ENCODE measurements at places on chromosomes 1 and 21.

- no peak for DNase-seq
Measured at GRCh38 chr1:153058826-153059784, 1.8 kb upstream of the SPRR2A start.

- no peak for DNase-seq
Measured at GRCh38 chr1:39322431-39322830, 117.9 kb downstream of the MACF1 start.

GRCh38 chr1:58773406-58773840 lies 10.4 kb downstream of the JUN start:
- no peak for DNase-seq

DNA sequence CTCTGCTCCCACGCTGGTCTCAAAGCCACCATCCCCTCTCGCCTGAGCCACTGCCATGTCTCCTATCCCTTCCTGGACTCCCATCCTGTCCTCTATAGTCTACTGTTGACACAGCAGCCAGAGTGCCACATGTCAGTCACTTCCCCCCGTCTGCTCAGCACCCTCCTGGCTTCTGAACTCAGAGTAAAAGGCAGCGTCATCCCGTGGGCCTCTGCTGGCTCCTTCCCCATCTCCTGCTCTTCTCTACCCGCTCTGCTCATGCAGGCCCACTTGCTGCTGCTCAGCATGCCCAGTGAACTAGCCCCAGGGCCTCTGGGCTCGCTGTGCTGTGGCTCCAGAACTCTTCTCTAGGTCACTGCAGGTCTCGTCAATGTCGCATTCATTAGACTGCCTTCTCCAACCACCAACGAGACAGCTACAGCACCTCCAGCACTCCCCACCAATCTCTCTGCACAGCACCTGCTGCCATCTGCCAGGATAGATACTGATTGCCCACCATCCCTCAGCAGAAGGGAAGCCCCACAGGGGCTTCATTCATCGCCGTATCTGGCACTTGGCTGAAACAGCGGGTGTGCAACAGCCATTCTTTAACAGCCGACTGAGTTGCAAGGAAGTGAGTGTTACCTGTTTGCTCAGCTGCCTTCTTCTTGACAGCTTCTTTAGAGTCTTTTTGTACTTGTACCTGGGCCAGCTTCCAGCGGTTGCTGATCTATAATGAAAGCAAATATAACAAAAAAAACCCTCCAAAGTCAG lies 11.8 kb upstream of the SRM start:
- no peak for DNase-seq

GRCh38 chr1:18809953-18810899 lies 49.2 kb downstream of the TAS1R2 start:
- DNase-seq, result no peak

GRCh38 chr1:246506367-246506673 lies 759 bp downstream of the SMYD3 start:
- no peak for DNase-seq

- no peak for DNase-seq
Measured at GRCh38 chr1:246779561-246780175, 55.5 kb downstream of the SCCPDH start.

GRCh38 chr1:39608921-39609320 lies 30.5 kb downstream of the HEYL start:
- DNase-seq, result no peak

DNA sequence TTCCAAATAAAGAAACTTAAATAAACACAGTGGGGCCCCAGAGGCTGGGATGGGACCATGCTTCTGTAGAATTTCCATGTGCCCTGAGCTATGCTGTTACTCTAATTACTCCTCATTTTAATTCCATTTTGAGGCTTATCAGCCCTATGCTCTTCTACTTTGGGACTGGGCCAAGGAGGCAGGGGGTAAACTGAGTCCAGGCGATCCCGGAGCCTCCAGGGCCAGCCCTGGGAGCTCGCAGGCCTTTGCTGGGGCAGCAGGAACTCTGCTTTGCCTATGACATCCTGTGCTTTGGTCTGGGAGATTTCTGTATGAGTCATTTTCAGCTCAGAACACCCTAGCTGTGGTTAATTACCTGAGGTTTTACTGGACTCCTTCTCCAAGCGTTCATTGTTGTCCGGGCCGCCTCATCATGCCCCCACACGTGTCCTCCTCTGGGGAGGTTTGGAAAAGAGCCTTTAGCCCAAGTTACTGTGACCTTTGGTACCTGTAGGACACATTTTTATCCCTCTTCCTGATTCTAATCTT lies 95.7 kb downstream of the RHOU start:
- no peak for DNase-seq

GRCh38 chr1:246508897-246509688 lies 2.0 kb upstream of the SMYD3 start:
- no peak for DNase-seq

DNA sequence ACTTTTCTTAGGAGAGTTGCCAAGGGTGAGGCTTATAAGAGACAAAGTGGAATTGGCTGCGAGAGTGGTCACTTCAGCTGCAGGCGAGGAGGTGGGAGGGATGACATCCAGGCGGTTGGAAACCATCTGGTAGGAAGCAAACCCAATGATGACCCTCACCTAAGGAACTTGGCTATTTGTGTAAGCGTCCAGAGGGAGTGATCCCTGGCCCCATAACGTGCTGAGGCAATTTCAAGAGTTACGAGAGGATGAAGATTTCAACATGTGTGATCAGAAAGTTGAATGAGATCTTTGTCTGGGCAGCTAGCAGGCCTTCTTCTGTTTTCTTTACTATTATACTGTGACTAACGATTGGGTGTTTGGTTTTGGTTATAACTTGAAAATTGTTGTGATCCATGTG lies 102.7 kb upstream of the VANGL1 start:
- no peak for DNase-seq

DNA sequence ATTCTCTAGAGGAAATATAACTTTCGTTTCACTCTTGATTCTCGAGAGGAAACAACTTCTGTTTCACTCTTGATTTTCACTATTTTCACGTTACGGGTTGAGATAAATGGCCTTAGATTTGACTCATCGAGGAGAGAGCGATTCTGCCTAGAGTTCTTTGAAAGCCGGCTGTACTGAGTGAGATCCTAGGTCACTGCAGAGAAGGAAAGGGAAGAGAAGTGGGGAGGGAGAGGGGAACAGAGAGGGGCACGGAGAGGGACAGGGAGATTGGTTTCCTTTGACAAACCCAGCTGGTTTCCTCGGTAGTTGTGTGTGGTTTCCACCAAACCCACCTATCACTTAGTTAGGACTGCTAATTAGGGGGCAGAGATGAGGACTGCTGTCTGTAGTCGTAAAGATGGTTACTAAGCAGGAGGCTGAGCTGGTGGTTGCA lies 21.6 kb upstream of the GPR137B start:
- DNase-seq, result no peak

DNA sequence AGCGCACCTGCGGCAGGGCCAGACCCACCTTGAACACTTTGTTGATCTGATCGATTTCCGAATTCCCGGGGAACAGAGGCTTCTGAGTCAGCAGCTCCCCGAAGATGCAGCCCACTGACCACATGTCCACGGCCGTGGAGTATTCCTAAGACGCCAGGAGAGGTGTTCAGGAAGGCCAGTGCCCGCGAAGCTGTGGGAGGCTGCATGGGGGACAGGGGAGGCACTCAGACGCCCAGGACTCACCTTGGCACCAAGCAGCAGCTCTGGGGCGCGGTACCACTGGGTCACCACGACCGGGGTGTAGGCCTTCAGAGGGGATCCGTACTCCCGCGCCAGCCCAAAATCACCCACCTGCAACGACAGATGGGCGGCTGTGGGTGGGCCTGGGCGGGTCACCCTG lies 11.2 kb upstream of the SLC35E2B start:
- no peak for DNase-seq

DNA sequence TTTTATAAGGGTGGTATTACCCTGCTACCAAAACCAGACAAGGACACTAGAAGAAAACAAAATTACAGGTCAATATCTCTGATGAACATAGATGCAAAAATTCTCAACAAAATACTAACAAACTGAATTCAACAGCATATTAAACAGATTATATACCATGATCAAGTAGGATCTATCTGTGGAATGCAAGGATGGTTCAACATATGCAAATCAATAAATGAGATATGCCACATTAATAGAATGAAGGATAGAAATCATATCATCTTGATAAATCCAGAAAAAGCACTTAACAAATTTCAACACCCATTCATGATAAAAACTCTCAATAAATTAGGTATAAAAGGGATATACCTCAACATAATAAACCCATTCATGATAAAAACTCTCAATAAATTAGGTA lies 24.3 kb upstream of the MYBPHL start:
- DNase-seq, result no peak

- DNase-seq, result no peak
Measured at GRCh38 chr1:147719029-147719698, 41.2 kb downstream of the GJA5 start.

GRCh38 chr1:16175610-16176553 lies 20.0 kb upstream of the EPHA2 start:
- DNase-seq, result no peak

DNA sequence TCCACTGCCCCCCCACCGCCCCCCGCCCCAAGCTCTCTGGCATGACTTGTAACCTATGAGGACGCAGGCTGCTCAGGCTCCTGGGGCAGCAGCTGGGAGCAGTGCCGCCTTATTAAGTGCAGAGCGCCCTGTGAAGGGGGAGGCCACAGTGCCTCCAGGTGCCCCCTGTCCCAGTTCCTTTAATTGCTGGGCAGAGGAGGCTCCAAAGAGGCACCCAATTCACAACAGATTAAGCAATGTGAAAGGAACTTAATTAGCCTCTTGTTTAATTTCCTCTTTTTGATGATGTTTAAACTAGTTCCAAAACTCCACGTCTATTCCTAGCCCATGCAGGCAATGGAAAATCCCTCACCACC lies 3.0 kb downstream of the RXFP4 start:
- DNase-seq, result no peak

DNA sequence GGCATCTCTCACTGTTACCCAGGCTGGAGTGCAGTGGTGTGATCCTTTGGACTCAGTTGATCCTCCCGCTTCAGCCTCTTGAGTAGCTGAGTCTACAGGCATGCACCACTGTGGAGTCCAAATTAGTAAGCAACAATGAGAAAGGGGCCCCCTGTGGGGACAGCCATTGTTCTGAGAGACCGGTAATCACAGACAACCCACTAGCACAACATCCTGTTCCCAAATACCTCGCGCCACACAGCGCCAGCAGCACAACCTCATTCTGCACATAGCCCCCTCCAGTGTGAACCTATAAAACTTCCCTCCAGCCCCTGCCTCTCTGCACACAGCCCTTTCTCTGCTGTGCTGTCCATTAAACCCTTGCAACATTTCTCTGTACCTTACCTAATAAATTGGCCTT lies 226.4 kb downstream of the DYRK1A start:
- DNase-seq, result no peak

- no peak for DNase-seq
Measured at GRCh38 chr1:160412028-160412362, 11.6 kb downstream of the VANGL2 start.

GRCh38 chr1:93708734-93709481 lies 27.3 kb upstream of the BCAR3 start:
- no peak for DNase-seq

DNA sequence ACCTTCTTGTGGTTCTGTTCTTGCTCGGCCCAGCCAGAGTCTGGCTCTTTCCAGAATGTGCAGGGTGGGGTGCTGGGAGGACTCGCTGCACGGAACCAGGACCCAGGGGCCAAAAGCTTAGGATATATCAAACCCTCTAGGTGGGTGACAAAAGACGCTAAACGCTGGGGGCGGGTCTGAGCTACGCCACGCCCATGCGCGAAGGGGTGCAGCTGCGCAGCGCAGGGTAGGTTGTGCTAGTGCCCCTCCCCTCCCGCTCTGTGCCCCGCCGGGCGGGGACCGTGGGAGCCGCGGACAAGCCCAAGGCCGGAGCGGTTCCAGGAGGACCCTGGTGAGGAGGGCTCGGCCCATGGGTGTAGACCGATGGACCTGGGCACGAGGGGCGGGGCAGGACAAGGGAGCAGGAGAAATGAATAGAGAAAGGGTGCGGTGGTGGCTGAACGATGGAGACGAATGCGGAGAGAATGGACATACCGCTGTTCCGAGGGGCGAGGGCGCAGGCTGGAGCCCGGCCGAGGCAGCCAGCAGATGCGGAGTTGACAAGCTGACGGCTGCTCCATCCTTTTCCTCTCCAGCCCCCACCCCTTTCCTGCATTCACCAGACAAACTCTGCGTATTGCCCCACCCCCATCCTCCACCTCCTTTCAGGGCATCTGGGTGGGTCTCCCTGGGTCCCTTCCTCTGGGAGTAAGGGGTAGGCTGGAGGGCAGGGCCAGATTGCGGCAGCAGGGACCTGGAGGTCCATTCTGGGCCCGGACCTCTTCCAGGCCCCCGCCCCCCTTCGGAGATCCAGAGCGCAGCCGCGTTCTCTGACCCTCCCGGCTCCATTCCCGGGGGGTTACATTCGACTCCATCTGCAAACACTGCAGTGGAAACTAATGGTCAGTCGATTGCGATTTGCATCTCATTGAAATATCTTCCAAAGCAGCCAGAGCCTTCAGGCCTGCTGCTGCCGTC lies at the start of gene RUSC1:
Gene RUSC1 (plus strand): TSS at position 234 of the 957 bp plus-strand sequence. CDS start 880 bp downstream, outside the sequence.
- peak; percentile 69 for DNase-seq

DNA sequence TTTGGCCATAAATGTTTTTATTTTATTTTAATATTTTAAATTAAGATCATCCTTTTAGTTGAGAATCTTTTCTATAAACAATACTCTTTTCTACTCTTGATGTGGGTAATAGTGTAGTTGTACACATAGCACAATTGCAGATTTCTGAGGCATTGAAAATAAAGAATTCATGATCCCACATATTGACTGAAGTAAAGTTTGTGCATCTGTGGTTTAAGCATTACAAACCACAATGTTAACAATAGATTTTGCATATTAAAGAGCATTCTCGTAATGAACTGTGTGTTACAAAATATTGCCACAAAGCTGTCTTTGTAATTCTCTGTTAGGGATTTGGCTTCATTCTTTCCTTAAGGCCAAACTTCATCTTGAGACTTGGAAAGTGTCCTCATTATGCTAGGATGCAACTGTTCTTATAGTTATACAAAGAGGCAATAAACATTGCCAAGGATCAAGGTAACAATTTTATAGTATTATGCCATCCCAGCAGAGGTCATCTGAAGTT lies 256.8 kb downstream of the OLFM3 start:
- DNase-seq, result no peak

DNA sequence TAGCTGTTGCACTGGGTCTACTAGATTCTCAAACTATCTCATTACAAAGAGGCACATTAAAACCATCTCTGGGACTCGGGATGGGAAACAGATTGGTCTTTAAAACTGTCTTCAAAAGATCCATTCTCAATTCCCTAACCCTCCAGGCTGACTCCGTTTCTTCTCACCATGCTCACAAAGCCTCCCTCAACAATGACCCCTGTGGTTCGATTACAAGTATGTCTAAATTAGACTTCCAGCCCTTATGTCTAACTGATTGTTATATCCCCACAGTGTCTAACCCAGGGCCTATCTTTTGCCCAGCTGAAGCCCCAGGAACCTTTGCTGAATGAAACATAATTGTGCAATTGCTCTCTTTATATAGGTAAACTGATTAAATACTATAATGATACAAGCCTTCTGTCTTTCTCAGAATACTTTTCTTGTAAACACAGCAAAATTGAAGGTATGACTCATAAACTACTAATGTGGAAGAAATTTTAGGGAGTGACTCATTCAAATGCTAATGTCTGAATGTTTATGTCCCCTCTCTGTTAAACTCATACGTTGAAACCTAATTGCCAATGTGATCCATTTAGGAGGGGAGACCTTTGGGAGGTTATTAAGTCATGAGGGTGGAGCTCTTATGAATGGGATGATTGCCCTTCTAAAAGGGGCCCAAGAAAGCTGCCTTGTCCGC lies 65.6 kb upstream of the DAB1 start:
- no peak for DNase-seq

- DNase-seq, result no peak
Measured at GRCh38 chr1:8439015-8439702, 121.2 kb downstream of the SLC45A1 start.

All from stimulated activated CD4-positive, alpha-beta T cell treated with anti-CD3 and anti-CD28 coated beads, Interleukin-12 subunit alpha, Interleukin-12 subunit beta, amount 100 ng/mL, for 4 hours (primary cell).